Glomerular endothelial cell (primary cell): ENCODE measurements at places on chromosomes 6 and 20.

DNA sequence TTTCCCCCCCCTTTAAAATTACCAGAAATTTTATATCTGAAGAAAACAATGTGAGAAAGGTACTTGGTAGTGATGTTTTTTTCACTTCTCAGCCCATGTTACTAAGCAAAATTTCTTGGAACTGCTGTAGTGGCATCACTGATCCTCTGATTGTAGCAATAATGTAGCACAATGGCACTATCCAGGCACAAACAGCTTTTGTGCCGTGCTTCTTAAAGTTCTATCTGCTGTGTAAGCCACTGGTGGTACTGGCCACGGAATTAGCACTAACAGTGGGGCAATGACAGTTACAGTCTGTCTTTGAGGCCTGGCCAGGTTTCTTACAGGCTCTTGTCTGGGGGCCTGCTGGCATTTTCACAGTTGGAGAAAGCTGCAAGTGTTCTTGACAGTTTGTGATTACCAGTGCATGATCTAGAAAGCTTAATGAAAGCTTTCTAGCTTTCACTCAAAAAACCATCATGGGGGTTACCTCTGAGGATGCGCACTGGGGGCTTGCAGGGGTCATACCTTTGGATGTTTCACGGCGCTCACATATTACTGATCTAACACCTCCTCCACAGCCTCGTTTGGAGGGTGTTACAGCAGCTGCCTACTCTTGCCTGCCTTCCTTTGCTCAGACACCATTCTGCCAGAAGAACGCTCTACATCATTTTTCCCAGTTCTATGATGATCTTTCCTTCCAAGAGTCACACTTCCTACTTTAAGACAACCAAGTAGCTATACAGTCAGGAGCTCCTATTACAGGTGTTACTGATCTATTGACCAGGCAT, 58.4 kb upstream of the ARMH2 start:
- no peak for DNase-seq

DNA sequence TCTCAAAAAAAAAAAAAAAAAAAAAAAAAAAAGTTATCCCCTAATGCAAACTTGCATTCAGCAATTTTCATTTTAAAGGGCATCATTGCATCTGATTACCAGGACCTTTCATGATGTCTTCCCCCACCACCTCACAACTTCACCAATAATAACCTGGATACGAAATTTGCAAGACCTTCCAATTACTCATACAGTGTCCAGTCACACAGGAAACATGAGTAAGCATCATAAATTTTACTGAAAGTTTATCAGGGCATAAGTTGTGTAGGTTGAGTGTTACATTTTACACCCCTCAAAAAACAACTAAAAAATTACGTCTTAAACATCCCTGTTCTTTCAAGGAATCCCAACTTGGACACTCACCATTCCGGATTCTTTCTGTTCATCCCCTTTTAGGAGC, 79.1 kb upstream of the ANKEF1 start:
- DNase-seq, result no peak

DNA sequence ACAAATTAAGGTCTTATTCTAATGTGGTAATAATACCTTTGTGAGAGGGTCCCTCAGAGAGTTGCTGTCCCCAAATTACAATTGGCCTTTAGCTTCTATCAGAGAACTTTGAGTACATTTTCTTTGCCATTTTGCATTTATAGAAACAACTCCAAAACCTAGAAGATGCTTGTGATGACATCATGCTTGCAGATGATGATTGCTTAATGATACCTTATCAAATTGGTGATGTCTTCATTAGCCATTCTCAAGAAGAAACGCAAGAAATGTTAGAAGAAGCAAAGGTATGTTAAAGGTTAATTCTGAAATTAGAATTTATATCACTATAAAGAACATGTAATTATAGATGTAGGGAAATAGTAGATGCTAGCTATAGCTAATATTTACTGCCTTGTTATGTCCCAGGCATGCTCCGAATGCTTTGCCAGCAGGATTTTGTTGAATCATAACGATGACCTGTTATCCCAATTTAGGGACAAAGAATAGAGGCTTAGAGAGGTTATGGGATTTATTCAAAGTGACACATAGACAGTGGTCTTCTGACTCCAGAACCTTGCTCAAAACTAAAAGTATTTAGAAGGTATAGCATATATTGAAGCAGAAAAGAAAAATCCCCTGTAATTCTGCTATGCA, 7.4 kb downstream of the PFDN4 start:
- DNase-seq, result no peak

- DNase-seq, result no peak
Measured at GRCh38 chr6:79731471-79731870, 100.3 kb downstream of the SH3BGRL2 start.

DNA sequence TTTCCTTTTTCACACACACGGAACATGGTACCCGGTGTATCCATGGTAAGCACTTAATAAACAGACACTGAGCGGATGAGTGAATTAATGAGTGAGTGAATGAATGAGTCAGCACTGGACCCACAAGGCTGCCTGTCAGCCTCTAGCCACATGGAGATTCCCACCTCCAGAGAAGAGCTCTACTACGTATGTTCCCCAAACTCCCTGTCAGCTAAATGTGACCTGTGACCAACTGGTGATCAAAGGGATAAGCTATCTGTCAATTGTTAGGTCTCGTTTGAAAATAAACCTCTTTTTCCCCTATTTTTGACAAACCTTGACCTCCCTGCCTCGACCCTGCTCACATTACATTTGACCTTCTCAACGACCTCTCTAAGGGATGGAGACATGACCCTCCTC, 24.5 kb upstream of the TAF8 start:
- DNase-seq, result no peak

DNA sequence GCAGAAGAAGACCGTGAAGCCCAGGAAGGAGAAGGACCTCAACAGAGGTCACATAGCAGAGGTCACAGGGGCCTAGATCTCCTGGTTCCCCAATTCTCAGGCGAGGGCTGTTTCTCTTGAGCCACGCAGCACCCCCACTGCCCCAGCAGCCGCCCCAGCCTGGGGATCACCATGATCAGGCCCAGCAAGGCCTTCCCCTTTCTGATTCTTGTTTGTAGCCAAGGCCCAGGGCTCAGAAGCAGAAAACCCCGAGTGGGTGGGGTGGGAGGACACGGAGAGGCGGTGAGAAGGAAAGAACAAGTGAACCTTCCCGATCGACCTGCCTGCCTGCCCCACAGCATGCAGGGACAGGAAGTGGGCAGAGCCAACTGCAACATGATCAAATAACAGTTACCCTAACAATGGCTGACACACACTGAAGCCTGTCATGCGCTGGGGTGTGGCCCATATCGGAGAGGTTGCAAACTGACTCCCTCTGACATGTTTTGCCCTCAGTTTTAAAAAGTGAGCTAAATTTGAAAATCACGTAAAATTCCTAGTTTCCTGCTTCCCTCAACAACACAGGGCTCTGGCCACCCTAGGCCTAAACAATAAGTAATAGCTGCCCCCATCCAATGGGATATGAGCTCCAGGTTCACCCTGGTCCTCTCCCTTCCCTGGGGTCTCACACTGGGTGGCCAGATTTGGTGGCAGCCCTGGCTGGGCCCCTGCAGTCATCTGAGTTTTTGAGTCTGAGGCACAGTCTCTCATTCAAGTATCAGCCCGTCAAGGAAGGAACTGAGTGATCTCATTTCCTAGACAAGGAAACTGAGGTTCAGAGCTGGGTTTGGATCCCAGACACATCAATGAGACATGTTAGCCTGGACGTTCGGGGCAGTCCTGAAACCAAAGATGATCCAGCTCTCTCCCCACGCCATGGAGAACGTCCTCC, 6.5 kb downstream of the PEDS1 start:
- DNase-seq, result no peak

DNA sequence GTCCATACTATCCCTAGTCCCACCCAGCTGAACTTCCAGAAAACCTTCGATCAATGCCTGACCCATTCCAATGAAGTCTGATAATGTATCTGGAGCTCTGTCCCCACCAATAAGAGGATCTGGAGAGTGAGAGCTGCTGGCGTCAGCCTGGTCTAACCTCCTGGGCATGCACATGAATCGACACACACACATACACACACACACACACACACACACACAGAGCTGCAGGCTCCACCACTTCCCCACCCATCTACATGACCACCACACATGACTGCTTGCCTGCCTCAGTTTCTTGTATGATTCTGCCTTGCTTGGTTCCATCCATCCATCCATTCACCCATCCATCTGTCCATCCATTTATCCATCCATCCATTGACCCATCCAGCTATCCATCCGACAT, 60.8 kb downstream of the FAXC start:
- DNase-seq, result no peak

GRCh38 chr6:15287670-15288375, 42.0 kb downstream of the JARID2 start:
- no peak for DNase-seq

- DNase-seq, result no peak
Measured at GRCh38 chr20:35607003-35607735, 8.5 kb upstream of the SPAG4 start.

DNA sequence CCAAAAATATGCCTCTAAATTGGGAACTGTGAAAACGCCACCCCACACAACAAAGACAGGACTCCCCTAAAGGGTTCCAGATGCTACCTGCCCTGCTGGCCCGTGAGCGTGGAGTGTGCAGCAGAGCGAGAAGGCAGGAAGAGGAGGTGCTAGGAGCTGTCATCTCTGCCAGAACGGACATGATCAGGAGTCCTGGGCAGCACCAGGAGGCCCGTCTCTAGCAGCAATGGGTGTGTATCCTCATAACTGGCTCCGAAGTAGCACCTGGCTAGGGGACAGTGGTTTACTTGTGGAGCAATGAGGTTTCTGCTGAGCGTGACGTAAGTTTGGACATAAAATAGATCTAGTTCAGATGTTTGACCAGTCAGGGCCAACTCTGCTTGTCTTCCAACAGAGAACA, 226.0 kb downstream of the CDH4 start:
- DNase-seq, result no peak

- no peak for DNase-seq
Measured at GRCh38 chr20:40416274-40416673, 272.8 kb downstream of the MAFB start.

- DNase-seq, result no peak
Measured at GRCh38 chr6:165701564-165702354, 38.7 kb upstream of the PDE10A start.

DNA sequence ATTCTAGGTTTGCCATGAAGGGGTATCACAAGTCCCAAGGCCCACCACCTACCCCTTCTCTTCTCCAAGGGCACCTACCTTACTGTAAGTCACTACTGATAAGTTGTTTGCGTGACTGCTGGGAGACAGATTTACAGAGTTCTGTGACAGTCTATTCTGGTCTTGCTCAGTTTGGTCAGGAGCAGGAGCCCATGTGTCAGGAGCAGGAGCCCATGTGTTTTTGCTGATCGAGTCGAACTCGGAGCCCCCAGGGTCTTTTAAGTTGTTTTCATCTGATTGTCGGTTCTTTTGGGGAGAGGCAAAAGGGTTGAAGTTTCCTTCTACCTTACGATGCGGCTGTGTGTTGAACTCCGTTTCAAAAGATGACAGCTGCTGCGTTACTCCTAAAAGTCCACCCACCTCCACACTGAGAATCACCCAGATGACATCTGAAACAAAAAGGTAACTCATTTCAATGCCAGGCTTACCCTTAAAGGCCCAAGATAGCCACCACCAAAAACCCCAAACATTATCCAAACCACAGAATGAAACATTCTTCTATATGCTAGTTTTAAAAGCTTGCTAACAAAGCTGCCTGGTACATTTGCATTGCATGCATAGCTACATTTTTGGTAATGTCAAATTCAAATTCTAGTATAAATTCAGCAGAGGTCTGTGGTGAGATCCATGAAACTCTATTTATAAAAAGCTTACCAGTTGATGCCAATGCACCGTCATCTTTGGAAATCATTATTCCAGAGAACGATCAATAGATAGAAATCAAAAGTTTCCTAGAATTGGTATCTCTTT, 50.5 kb upstream of the SPDEF start:
- DNase-seq, result no peak

- DNase-seq, result no peak
Measured at GRCh38 chr20:34710568-34710839, 6.4 kb downstream of the TP53INP2 start.

- no peak for DNase-seq
Measured at GRCh38 chr20:40883097-40883496, 145.5 kb upstream of the TOP1 start.

DNA sequence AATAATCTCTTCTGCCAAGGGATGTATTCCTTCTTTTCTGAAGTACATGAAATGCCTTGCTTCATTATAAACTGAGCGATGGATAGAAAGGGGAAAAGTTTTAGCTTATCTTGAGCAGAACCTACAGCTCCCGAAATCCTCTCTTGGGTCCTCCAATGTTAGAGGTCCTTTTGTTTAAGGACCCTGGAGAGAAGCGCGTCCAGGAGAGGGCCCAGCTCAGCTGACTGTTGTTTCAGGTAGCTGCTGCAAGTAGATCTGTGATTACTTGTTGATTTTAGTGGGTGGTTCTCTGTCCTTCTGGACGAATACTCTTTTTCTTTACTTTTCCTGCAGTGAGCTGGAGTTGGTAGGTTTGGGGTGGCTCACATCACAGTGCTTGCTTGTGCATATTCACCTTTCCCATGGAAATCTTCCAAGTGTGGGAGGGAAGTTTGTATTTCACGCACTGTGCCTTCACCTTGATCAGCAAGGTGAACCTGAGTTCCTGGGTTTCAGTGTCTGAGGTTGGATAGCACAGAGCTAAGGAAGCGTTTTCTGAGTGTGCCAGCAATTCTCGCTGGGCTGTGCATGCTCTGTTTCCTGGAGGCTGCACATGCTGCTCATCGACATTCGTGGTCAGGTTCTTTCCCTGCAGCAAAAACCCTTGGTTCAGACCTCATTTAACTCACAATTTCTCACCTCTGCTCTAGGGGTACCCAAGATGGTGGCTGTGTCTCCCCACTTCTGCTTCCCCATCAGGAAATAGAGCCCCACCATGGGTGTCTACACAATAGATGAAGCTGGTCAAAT, 176.3 kb downstream of the JARID2 start:
- no peak for DNase-seq

DNA sequence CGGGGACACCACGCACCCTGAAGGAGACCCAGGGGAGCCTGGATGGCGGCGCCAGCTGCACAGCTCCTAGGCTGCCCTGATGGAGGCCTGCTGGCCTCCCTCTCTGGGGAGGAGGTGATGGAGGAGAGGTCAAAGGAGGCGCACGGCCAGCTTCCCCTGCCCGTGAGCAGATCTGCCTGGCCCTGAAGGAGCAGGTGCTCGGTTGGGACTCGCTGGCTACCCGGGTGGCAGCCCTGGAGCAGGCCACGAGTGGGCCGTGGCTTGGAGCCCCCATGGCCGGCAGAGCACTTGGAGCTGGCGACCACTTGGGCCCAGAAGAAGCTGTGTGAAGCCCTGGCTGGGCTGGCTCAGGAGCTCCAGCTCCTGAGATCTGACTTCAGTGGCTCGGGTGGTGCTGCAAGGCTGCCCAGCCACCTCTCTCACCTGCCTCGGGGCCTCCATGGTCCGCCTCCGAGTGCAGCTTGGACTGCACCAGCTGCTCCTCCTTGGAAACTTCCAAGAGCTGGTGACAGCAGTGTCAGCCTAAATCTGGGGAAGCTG, 7.5 kb upstream of the RAET1E start:
- no peak for DNase-seq

- no peak for DNase-seq
Measured at GRCh38 chr6:98970469-98970868, 22.7 kb upstream of the FBXL4 start.
